BE2C (cell line): ENCODE measurements at places on chromosomes 12 and 14.

DNA sequence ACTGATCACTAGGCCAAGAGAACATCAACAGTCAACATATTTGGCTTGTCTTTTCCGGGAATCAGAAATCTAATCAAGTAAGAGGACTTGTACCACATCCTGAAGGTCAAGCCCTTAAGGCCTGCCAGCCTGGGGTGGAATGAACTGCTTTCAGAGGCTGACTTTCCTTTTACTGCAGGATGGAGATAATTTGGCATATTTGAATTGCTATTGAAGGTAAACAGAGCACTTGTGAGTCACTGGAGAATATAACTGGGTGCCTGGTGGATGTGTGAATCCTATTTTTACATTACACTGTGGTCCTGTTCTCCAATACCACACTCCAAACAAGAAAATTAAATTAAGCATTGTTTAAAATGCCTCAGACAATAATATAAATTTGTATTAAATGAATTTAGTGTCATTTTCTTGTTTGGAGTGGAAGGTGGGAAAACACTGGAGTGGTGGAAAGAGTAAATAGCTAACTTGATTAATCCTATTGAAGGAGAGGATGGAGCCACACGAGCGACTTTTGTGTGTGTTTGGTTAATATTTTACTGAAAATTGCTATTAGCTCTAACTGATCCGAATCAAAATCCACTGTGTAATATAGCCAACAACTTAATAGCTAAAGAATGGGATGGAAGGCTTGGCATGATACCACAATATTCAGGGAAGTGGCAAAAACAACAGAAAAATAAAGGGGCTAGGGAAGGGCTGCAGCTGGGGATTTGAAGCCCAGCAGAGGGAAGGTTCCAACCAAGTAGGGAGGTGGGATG lies 89.4 kb downstream of the OTX2 start:
- no peak for DNase-seq

GRCh38 chr12:101018540-101018939 lies 191.5 kb downstream of the SLC5A8 start:
- no peak for DNase-seq

DNA sequence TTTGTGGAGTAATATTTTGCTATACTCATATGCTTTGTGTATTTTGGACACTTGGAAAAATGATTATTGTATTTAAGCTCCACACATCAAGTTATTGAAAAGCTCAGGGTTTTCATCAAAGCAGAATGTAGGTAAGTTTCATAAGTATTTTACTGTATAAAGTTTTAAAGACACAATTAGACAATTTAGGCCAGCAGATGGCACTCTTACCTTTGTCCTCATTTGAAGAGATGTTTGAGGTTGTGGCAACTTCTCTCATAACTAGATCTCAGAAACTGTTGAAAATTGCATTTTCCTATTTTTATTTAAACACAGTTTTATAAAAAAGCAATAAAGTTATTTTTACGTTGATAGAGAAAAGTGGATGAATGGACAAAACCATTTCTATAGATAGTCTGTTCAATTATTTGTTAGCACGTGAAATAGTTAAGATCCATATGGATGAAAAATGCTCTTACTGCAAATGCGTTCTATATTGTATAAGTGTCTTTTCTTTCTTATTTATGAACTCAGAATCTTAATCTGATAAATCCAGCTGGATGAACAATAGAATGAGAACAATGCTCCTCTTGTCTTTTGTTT lies 300.0 kb downstream of the AEBP2 start:
- peak; percentile 52 for DNase-seq

- DNase-seq, result peak; percentile 24
Observed at GRCh38 chr12:113413488-113413939, 8.7 kb upstream of the SDSL start.

- DNase-seq, result no peak
Observed at GRCh38 chr12:81369175-81369574, 291.3 kb downstream of the ACSS3 start.

- DNase-seq, result no peak
Observed at GRCh38 chr14:94904636-94905035, 134.7 kb upstream of the GSC start.

GRCh38 chr12:128111951-128112350 lies 155.0 kb upstream of the TMEM132C start:
- DNase-seq, result no peak
